ENCODE measurements at places on chromosomes 13 and 19.

DNA sequence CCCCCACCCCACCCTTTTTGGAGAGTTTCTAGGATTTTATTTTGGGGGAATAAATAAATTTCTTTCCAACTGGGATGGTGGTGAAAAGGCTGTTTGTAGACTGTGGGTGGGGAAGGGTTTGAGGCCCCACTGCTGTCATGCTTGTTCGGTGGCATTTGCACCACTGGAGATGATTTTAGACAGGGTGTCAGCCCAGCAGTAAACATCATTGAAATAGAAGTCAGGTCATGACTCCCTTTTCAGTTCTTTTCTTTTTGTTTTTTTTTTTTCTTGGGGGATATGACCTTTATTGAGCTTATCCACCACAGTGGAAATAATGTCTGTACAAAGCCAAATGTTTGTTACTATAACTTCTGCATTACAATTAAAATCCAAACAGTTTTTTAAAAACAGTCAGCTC is 14.1 kb downstream of the UBAC2 start:
- no peak for DNase-seq

GRCh38 chr19:1527650-1528309 is 3.9 kb downstream of the PLK5 start:
- no peak for DNase-seq

DNA sequence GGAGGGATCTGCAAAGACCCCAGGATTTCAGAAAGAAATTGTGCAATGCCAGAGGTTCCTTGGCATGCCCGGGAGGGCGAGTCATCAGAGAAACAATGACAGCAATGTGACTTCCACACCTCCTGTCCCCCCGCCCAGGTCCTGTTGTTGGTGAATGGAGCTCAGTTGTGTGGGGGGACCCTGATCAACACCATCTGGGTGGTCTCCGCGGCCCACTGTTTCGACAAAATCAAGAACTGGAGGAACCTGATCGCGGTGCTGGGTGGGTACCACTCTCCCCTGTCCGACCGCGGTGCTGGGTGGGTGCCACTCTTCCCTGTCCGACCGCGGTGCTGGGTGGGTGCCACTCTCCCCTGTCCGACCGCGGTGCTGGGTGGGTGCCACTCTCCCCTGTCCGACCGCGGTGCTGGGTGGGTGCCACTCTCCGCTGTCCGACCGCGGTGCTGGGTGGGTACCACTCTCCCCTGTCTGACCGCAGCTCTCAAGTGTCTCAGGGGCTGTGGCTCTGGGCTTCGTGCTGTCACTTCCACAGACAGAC is 5.2 kb upstream of the F10 start:
- no peak for DNase-seq

DNA sequence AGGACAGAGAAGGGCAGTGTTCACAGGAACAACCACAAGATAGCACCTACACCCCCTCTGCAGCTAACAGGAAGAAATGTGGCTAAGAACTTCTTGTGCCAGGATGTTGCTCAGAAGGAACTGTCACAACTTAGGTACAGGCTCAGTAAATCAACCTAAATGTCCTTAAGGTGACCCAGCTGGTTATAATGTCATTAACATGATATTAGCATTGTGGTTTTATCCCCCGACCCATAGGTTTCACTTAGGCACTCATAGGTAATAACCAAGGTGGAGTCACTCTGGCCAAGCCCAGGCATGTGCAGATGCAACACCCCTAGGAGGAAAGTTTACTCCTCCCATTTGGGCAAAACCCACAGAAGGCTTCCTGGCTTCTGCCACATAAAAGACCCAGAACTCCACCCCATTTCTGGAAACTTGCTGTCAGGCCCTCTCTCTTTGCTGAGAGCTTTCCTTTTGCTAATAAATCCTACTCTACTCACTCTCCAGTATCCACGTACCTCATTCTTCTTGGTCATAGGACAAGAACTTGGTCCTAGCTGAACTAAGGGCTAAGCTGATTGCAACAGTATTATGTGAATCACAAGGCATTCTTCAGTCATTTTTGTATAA is 951.3 kb downstream of the SLITRK5 start:
- DNase-seq = no peak

GRCh38 chr13:69912630-69913029 is 195.0 kb upstream of the ATXN8OS start:
- DNase-seq = no peak

DNA sequence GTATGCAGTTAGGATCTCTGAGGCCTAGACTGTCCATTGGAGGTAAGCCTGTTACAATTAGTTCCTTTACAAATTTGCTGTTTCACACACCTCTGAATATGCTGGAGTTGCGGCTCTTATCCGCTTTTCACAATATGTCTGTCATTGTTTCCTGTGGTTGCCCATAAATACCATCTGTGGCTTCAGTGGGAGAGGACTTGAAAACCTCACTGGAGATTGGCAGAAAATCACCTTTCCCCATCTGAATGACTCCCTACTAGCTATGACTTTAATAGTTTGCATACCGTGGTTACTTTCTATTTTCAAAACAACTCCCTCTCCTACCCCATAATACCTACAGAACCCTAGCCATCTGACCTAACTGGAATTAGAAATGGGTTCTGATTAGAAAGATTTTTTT is 454.3 kb downstream of the PCDH17 start:
- no peak for DNase-seq

Measured in GM12891 (cell line).